ENCODE measurements at places on chromosomes 2 and 18.

GRCh38 chr2:227462462-227462951 lies 9.4 kb upstream of the AGFG1 start:
- peaks cover 97% of the 10 kb centered on the region for H3K4me1 ChIP-seq
- no peaks in the 10 kb centered on the region for H3K27me3 ChIP-seq
- no peaks in the 10 kb centered on the region for H3K36me3 ChIP-seq
- peak overlapping the region; percentile 60 for H3K4me3 ChIP-seq
- H3K27ac ChIP-seq: peak overlapping the region; percentile 94

DNA sequence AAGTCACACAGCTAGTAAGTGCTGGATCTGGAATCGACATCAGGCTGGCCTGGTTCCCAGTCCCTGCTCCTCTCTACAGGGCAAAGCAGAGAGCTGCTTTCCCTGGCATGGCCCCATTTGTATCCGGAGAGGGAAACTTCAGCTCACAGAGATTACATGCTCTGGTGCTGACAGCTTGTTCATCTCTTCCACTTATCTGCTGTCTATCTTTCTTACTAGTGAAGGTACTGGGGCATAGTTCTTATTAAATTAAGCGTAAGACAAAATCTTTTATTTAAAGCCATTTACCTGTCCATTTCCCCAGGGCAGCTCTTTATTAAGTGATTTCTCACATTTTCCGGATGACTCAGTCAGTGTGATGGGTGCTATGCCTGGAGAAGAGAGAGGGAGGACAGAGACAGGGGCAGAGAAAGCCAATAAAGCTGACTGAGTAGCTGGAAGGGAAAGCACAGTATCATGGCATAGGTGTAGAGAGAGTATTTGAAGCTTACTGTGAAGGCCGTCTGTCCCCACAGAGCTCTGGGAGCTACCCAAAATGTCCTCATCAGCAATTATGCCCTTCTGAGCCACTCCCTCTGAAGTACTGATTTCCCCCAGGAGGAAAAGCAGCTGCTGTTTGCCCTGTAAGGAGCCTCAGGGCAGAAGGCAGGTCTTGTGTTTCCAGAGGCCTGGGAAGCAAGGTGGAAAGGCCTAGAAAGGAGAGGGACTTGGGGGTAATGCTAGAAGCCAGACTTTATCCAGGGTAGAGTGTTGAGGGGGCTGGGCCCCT lies 44.1 kb upstream of the EPAS1 start:
- H3K27me3 ChIP-seq: no peaks in the 10 kb centered on the region
- H3K4me3 ChIP-seq: no peak overlapping the region
- H3K4me1 ChIP-seq: no peaks in the 10 kb centered on the region
- no peak overlapping the region for H3K27ac ChIP-seq
- no peaks in the 10 kb centered on the region for H3K36me3 ChIP-seq
- no peak for DNase-seq

GRCh38 chr2:165456027-165456426 lies 13.5 kb upstream of the CSRNP3 start:
- no peaks in the 10 kb centered on the region for H3K4me1 ChIP-seq
- no peak overlapping the region for H3K4me3 ChIP-seq
- H3K27me3 ChIP-seq: peaks cover 2% of the 10 kb centered on the region
- no peaks in the 10 kb centered on the region for H3K36me3 ChIP-seq
- no peak for DNase-seq

DNA sequence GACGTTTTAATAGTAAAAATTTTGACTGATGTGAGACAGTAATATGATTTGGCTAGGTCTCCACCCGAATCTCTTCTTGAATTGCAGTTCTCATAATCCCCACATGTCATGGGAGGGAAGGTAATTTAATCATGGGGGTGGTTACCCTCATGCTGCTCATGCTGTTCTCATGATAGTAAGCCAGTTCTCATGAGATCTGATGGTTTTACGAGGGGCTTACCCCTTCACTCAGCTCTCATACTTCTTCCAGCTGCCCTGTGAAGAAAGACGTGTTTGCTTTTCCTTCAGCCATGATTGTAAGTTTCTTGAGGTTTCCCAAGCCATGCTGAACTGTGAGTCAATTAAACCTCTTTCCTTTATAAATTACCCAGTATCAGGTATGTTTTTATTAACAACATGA lies 327.0 kb upstream of the CDH7 start:
- H3K27me3 ChIP-seq: no peaks in the 10 kb centered on the region
- H3K4me1 ChIP-seq: no peaks in the 10 kb centered on the region
- no peak overlapping the region for H3K4me3 ChIP-seq
- no peak for DNase-seq

GRCh38 chr18:2050702-2051201 lies 520.6 kb downstream of the METTL4 start:
- no peak overlapping the region for H3K27ac ChIP-seq
- H3K36me3 ChIP-seq: no peaks in the 10 kb centered on the region
- H3K27me3 ChIP-seq: no peaks in the 10 kb centered on the region
- no peak overlapping the region for H3K4me3 ChIP-seq

DNA sequence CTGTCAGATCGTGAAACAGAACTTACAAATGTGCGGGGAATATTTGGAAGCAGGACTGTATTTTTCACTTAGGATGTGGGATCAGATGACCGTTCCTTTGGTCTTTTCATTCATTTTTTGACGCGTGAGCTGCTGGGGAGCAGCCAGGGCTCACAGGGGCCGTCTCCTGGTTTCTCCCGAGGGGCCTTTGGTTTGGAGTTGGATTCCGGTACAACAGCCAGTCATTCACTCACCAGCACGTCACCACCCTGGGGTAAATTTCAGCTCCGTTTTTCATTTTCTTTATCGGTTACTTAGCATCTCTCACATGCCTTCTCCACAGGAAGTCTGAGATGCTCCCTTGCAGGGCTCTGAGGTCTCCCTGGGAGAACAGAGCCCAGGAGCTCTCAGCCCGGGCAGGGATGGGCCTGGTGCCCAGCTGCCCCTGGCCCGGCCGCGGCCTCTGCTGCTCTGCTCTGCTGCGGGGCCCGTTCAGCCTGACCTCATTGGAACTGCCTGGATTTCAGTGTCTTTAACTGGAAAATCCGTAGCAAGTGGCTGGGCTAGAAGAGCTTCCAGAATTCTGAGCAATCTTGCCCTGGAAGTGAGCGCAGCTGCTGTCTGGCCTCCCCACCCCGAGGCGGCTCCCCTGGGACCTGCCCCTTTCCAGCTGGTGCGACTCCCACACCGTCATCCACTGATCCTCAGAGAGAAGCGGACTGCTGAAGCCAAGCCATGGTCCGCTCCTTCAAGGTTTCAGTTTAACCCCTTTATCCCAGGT lies 335.6 kb downstream of the EIPR1 start:
- H3K4me1 ChIP-seq: no peaks in the 10 kb centered on the region
- no peaks in the 10 kb centered on the region for H3K27me3 ChIP-seq
- no peak for DNase-seq
- no peak overlapping the region for H3K27ac ChIP-seq
- no peak overlapping the region for H3K4me3 ChIP-seq
- H3K36me3 ChIP-seq: no peaks in the 10 kb centered on the region

GRCh38 chr2:202007015-202007982 lies 26.4 kb upstream of the FZD7 start:
- no peaks in the 10 kb centered on the region for H3K36me3 ChIP-seq
- H3K27ac ChIP-seq: no peak overlapping the region
- no peak for DNase-seq
- peaks cover 17% of the 10 kb centered on the region for H3K27me3 ChIP-seq

DNA sequence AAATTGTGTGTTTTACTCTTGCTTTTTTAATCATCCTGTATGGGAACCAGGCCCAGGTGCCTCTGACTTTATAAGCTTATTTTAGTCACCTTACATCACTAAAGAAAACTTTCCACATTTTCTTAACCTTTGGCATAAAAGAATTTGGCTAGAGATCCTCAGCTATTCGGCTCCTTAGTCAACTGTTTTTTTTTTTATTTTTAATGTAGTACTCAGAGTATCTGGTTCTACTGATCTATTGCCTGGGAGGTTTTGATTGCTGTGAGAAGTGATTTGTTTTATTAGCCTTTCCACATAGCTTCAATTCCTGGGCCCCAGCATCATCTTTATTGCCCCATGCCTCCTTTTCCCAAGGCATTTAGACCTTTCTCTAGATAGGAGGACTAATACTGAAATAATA lies 121.0 kb downstream of the MYO1B start:
- H3K27me3 ChIP-seq: peaks cover 4% of the 10 kb centered on the region
- no peaks in the 10 kb centered on the region for H3K4me1 ChIP-seq
- H3K36me3 ChIP-seq: peaks cover 4% of the 10 kb centered on the region
- no peak overlapping the region for H3K27ac ChIP-seq

All from activated naive CD8-positive, alpha-beta T cell treated with anti-CD3 and anti-CD28 coated beads, Interleukin-2, amount 50 U/mL, for 24 hours (primary cell).